Activated T-cell treated with anti-CD3 and anti-CD28 coated beads, Interleukin-2, amount 50 U/mL, for 72 hours (primary cell): ENCODE measurements at places on chromosomes 7 and 10. TPM values are rescaled to one million over a fixed set of nuclear protein-coding genes. Genes with fewer than 3 reads are reported as not detected.

The SPDYE2 gene
- not detected for total RNA-seq

The AGR3 gene
- total RNA-seq = not detected

The CCDC172 gene
- not detected for total RNA-seq

The TRPV5 gene
- not detected for total RNA-seq

The BTAF1 gene
- total RNA-seq = 66.1 TPM

The NKX1-2 gene
- not detected for total RNA-seq

The LEP gene
- not detected for total RNA-seq

The CFAP69 gene
- 0.79 TPM for total RNA-seq

The GNAT3 gene
- total RNA-seq = not detected

The ANKRD30A gene
- total RNA-seq = not detected
